Testis (tissue), 5 donors: ENCODE measurements at places on chromosomes 12 and 14. TPM values are rescaled to one million over a fixed set of nuclear protein-coding genes. Genes with fewer than 3 reads are reported as not detected.

BDKRB1 gene
- 3.4 TPM for total RNA-seq

RPS6KA5 gene
- total RNA-seq: 11.0 TPM

RND1 gene
- 0.81 TPM for total RNA-seq

STX2 gene
- 27.3 TPM for total RNA-seq

NANOG gene
- 1.1 TPM for total RNA-seq

GARIN6 gene
- total RNA-seq: 7.8 TPM

RERGL gene
- total RNA-seq: 3.7 TPM

DIO2 gene
- 4.9 TPM for total RNA-seq

DRAM1 gene
- 4.5 TPM for total RNA-seq

MMP17 gene
- 16.1 TPM for total RNA-seq

AQP6 gene
- 2.2 TPM for total RNA-seq

GLS2 gene
- total RNA-seq: 4.7 TPM

KRT73 gene
- 0.16 TPM for total RNA-seq

DNA sequence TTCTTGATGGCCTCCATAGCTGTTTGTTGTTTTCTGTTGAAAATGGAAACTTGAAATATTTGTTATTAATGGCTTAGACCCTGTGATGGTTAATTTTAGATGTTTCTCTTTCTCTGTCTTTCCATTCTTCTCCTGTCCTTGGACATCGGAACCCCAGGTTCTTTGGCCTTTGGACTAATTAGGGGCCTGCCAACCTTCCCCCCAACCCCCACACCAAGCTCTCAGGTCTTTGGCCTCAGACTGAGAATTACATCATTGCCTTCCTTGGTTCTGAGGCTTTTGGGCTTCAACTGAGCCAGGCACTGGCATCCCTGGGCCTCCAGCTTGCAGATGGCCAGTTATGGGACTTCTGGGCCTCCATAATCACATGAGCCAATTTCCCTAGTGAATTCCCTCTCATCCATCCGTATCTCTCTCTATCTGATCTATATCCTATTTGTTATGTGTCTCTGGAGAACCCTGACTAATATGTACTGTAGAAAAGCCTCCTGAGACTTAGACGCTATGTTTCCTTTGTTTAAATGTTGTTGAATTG is 71.6 kb downstream of the FGD4 start:
- H3K36me3 ChIP-seq: no peaks in the 10 kb centered on the region
- H3K27me3 ChIP-seq: no peaks in the 10 kb centered on the region
- no peak overlapping the region for H3K27ac ChIP-seq
- no peak for DNase-seq

GRCh38 chr12:15823360-15824128 is 34.4 kb upstream of the EPS8 start:
- H3K4me3 ChIP-seq: no peak overlapping the region
- no peak overlapping the region for H3K27ac ChIP-seq

DNA sequence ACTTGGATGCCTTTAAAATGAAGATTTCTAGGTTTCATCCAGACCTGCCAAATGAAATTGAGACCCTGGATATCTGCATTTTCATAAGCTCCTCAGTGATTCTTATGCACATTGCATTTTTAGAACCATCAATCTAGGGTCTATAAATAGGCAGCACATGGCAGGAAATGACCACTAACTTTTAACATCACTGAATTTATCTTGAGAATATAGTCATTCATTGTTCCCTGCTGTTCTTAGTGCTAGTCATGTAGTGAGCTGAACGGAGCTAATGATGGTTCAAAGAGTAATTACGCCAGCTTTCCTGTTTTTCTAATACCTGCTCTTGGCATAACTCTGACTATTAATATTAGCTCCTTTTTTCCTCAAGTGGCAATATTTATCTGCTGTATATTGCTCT is 91.6 kb downstream of the TPH2 start:
- DNase-seq: no peak
- H3K36me3 ChIP-seq: no peaks in the 10 kb centered on the region
- no peak overlapping the region for H3K27ac ChIP-seq
- H3K4me3 ChIP-seq: no peak overlapping the region
- no peaks in the 10 kb centered on the region for H3K4me1 ChIP-seq

- no peak for DNase-seq
- no peaks in the 10 kb centered on the region for H3K36me3 ChIP-seq
- H3K4me3 ChIP-seq: no peak overlapping the region
- no peak overlapping the region for H3K27ac ChIP-seq
- H3K4me1 ChIP-seq: no peaks in the 10 kb centered on the region
Measured at GRCh38 chr12:112841906-112842305, 50.4 kb downstream of the RPH3A start.

GRCh38 chr12:124622331-124622730 is 54.9 kb upstream of the NCOR2 start:
- no peak overlapping the region for H3K27ac ChIP-seq
- H3K4me3 ChIP-seq: no peak overlapping the region
- peaks cover 44% of the 10 kb centered on the region for H3K4me1 ChIP-seq

GRCh38 chr14:55136241-55136640 is 7.2 kb downstream of the LGALS3 start:
- no peak overlapping the region for H3K4me3 ChIP-seq
- H3K36me3 ChIP-seq: no peaks in the 10 kb centered on the region
- DNase-seq: no peak
- H3K27me3 ChIP-seq: no peaks in the 10 kb centered on the region
- no peak overlapping the region for H3K27ac ChIP-seq
- H3K4me1 ChIP-seq: peaks cover 39% of the 10 kb centered on the region

DNA sequence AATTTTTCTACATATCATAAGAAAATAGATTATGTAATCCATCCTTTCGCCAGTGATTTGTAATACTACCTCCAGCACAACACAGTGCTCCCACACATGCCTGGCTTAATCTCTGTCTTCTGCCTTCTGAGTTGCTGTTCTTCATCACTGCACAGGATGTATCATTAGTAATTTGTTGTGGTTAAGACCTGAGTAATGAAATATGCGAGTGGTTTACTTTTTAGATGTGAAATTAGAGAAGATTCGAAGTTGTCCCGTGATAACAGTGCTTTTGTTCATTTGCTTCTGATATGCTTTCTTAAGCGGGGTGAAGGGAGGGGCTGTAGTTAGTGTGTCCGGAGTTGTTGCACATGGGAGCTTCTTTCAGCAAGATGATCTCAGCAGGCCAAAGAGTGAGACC is 18.1 kb downstream of the KRT85 start:
- no peak overlapping the region for H3K27ac ChIP-seq
- DNase-seq: no peak
- H3K27me3 ChIP-seq: no peaks in the 10 kb centered on the region

GRCh38 chr12:104669089-104669721 is 212.5 kb downstream of the CHST11 start:
- peaks cover 76% of the 10 kb centered on the region for H3K4me1 ChIP-seq
- no peaks in the 10 kb centered on the region for H3K27me3 ChIP-seq

DNA sequence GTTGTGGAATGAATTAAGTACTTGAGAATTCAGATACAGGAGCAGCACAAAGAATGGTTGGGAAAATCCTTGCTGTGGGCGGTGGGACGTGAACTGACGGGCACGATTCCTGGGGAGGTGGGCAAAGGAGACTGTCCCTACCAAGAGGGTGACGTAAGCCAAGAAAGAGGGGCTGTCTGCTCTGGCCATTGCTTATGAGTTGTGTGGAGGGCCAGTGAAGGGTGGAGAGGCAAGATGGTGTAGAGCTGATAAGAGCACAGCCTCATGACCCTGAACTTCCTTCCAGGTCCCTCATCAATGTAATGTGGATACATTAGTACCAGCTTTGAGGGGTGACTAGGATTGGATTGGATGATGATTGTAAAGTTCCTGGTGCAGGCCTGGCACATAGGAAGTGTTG is 50.2 kb downstream of the WDR20 start:
- H3K27ac ChIP-seq: no peak overlapping the region
- no peaks in the 10 kb centered on the region for H3K36me3 ChIP-seq
- H3K4me3 ChIP-seq: no peak overlapping the region
- DNase-seq: no peak

- no peaks in the 10 kb centered on the region for H3K36me3 ChIP-seq
- H3K27me3 ChIP-seq: no peaks in the 10 kb centered on the region
- no peak overlapping the region for H3K27ac ChIP-seq
- DNase-seq: no peak
Measured at GRCh38 chr14:68188174-68188573, 368.6 kb downstream of the RAD51B start.

GRCh38 chr12:131535779-131536178 is 175.1 kb upstream of the SFSWAP start:
- no peak overlapping the region for H3K4me3 ChIP-seq
- no peak for DNase-seq
- H3K27me3 ChIP-seq: no peaks in the 10 kb centered on the region

- no peak for DNase-seq
Measured at GRCh38 chr12:19755136-19755535, 315.8 kb downstream of the AEBP2 start.

DNA sequence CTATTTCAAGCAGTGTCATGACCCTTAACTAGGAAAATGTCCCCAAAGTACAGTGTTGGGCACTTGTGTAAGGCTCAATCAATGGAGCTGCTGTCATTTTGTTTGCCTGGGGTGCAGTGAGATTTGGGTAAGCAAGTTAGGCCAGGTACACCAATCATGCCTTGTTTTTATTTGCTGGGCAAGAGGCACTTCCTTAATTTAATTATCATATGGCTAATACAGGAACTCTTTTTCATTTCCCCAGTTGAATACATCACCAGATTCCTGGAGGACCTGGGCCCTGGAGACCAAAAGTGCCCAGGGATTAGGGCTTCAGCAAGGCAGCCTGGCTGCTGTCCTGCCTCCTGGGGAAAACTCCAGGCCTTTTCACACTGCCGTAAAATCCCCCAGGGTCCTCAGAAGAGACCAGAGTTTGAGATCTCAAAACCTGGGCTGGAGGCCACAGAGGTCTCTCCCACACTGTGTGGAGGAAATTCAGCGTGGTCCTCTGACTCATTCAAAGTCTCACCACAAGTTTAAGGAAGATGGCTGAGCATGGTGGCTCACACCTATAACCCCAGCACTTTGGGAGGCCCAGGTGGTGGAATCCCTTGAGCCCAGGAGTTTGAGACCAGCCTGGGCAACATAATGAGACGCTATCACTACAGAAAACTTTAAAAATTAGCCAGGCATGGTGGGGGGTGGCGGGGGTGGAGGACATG is 28.4 kb upstream of the FOXN3 start:
- no peaks in the 10 kb centered on the region for H3K27me3 ChIP-seq
- no peaks in the 10 kb centered on the region for H3K36me3 ChIP-seq
- no peak overlapping the region for H3K27ac ChIP-seq
- DNase-seq: no peak

DNA sequence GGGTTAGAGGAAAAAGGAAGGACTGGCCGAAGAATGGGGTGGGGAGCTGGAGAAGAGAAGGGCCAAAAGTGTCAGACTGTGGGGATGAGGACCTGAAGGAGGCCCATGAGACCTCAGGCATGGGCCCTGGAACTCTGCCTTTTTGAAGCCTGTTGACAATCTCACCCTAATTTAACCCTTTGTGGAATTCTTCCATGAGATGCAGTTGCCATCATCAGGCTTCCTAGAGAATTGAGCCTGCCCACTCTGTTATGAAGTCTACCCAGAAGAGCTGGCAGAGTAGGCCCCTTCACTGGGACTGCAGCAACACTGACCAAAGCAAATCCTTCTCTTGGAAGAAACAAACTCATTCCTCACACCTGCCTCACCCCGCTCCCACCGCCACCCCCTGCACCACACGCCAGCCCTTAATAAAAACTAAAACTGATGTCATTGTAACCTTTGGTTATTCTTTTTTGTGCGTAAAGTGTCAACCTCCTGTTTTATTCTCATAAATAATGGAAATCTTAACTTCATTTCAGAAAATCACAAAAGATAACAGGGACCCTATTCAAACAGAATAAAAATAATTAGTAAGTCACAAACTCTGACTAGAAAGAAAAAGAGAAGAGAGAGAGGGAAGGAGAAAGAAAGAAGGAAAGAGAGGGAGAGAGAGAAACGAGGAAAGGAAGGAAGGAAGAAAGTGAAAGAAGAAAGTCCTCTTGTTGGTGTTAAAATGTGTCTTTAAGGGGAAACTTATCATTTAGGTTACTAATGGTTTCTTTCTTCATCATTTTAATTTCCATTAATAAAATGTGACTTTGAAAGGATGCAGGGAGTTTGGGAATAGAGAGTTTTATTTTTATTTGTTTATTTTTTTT is 61.3 kb downstream of the CRADD start:
- H3K4me1 ChIP-seq: peaks cover 13% of the 10 kb centered on the region
- no peaks in the 10 kb centered on the region for H3K27me3 ChIP-seq
- H3K27ac ChIP-seq: peak overlapping the region; percentile 73
- no peak for DNase-seq

DNA sequence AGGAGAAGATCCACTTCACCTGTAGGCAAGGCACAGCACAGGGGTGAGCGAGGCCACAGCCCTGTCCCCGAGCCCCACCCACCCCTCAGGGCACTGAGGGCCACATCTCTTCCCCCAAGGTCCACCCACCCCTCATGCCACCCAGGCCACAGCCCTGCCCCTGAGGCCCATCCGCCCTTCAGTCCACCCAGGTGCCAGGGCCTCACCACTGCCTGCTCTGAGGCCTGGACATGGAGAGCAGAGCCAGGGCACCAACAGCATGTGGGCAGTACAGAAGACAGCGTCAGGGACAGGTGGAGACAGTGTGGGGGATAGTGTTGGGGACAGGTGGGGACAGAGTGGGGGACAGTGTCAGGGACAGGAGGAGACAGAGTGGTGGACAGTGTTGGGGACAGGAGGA is 138.3 kb downstream of the TMEM121 start:
- H3K36me3 ChIP-seq: no peaks in the 10 kb centered on the region
- no peak overlapping the region for H3K4me3 ChIP-seq
- no peaks in the 10 kb centered on the region for H3K4me1 ChIP-seq
- DNase-seq: no peak
- no peak overlapping the region for H3K27ac ChIP-seq

GRCh38 chr14:59190372-59190771 is 1.9 kb downstream of the DAAM1 start:
- H3K4me3 ChIP-seq: peak overlapping the region; percentile 92
- peak; percentile 48 for DNase-seq
- H3K36me3 ChIP-seq: no peaks in the 10 kb centered on the region

- no peak overlapping the region for H3K4me3 ChIP-seq
- peaks cover 22% of the 10 kb centered on the region for H3K4me1 ChIP-seq
- no peak overlapping the region for H3K27ac ChIP-seq
- H3K27me3 ChIP-seq: no peaks in the 10 kb centered on the region
- no peaks in the 10 kb centered on the region for H3K36me3 ChIP-seq
Measured at GRCh38 chr14:105529569-105530284, 3.3 kb downstream of the TMEM121 start.

- H3K27ac ChIP-seq: no peak overlapping the region
- DNase-seq: no peak
- H3K36me3 ChIP-seq: no peaks in the 10 kb centered on the region
- no peaks in the 10 kb centered on the region for H3K27me3 ChIP-seq
Measured at GRCh38 chr12:104747955-104748354, 210.1 kb downstream of the SLC41A2 start.

DNA sequence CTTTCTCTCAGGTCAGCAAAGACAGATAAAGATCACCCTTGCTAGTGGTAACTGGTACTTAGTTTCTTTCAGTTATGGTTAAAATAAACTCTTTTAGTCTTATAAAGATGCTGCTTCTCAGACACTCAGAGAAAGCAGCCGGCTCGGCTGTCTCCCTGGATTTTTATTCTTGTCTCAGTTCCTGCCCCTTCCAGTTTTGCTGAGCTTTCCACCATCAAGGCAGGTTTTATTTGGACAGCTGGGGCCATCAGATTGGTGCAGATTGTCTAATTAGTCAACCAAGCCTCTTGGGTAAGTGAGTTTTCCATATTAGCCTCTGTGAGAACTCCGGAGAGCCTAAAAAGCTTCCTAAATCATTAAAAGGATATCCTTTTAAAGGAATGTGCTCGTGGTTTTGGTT is 130.8 kb upstream of the BMP4 start:
- no peak overlapping the region for H3K4me3 ChIP-seq
- no peaks in the 10 kb centered on the region for H3K36me3 ChIP-seq
- no peaks in the 10 kb centered on the region for H3K27me3 ChIP-seq

GRCh38 chr12:31300783-31301182 is 25.2 kb downstream of the SINHCAF start:
- DNase-seq: no peak
- no peak overlapping the region for H3K27ac ChIP-seq
- no peak overlapping the region for H3K4me3 ChIP-seq
- no peaks in the 10 kb centered on the region for H3K36me3 ChIP-seq
- no peaks in the 10 kb centered on the region for H3K4me1 ChIP-seq
- H3K27me3 ChIP-seq: no peaks in the 10 kb centered on the region
